ENCODE measurements at places on chromosomes 7 and 10.

DNA sequence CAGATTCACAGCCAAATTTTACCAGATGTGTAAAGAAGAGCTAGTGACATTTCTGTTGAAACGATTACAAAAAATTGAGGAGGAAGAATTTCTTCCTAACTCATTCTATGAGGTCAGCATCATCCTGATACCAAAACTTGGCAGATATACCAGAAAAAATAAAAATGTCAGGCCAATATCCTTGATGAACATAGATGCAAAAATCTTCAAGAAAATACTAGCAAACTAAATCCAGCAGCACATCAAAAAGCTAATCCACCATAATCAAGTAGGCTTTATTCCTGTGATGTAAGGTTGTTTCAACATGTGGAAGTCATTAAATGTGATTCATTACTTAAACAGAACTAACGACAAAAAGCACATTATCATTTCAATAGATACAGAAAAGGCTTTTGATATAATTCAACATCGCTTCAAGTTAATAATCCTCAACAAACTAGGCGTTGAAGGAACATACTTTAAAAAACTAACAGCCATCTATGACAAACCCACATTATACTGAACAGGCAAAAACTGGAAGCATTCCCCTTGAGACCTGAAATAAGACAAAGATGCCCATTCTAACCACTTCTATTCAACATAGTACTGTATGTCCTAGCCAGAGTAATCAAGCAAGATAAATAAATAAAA lies 807.7 kb upstream of the ZWINT start:
- no peak for DNase-seq

GRCh38 chr10:9858816-9859215 lies 1158.9 kb upstream of the CELF2 start:
- no peak for DNase-seq

- no peak for DNase-seq
Measured at GRCh38 chr10:130487566-130487965, 351.4 kb downstream of the GLRX3 start.

- DNase-seq = no peak
Measured at GRCh38 chr7:37684927-37685326, 1.4 kb downstream of the GPR141 start.

- DNase-seq = no peak
Measured at GRCh38 chr10:100303724-100304319, 17.3 kb upstream of the BLOC1S2 start.

GRCh38 chr7:70937424-70937823 lies 194.5 kb upstream of the GALNT17 start:
- DNase-seq = no peak

DNA sequence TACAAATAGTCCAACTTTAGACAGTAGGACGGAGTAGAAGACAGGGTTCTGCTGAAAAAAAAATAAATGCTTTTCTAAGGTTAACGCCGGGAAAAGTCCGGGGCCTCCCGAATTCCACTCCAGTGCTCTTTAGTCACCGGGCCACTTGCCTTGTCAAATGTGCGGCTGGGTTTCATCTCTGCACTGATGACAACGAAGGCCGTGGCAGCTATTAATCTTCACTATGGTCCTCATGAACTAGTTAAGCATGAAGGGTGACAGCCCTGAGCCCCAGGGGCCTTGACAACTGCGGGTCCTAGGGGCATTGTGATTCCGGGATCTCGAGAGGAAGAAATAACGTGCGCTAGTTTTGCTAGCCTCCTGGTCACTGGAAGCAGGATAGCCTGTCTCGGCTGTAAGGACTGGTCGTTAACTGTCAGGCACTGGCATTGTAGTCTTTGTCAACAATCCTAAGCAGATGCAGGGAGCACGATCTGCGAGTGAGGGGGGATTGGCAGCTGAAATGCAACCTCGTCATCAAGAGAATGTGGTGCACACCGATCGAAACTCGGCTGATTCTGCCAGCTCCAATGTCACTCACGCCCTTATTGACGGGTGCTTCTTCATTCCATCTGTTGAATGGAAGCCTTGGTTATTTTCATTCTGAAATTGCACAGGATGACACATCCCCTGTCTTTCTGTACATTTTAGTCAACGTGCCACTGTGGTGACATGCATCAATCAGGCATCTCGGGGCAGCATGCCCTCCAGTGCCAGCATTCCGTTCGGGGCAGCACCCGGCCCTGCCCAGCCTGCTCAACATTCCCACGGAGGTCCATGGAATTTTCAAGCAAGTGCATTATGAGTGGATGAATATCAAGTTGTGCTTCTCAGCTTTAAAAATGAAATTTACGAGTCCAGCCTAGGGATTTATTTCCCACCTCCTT lies 51.6 kb upstream of the MGMT start:
- DNase-seq = no peak

DNA sequence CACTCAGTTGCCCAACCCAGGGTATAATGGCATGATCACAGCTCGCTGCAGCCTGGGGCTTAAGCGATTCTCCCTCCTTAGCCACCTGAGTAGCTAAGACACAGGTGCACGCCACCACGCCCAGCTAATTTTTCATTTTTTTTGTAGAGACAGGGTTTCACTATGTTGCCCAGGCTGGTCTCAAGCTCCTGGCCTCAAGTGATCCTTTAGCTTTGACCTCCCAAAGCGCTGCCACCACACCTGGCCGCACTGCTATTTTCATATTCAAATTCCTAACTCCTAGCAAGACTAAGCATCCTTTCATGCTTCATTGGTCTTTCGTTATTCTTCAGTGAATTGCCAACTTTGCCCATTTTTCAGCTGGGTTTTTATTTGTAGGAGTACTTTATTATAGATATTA lies 30.4 kb upstream of the DAGLB start:
- DNase-seq = no peak

- DNase-seq = no peak
Measured at GRCh38 chr7:12719141-12719919, 31.9 kb downstream of the ARL4A start.

DNA sequence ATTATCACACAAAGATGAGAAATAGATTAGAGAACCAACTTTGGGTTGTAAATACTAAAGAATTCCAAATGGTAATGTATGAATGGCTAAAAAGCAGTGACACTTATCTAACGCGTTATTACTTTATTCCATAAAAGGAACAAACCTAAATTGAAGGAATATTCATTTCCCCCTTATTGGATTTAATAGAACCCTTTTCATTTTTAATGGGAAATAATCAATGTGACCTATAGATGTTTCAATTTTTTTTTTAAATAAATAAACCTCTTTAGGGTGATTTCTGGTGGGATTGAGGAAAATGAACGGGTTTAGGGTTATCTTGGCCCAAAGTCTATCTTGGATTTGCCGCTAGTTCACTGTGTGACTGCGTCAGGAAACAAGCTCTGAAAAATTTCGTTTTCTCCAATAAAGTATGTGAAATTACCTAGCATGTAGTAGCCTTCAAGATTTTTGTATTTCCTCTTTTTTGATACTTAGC lies 1.9 kb upstream of the ACBD5 start:
- no peak for DNase-seq

- no peak for DNase-seq
Measured at GRCh38 chr7:7434329-7434728, 101.3 kb downstream of the COL28A1 start.

- DNase-seq = no peak
Measured at GRCh38 chr7:84647797-84648757, 453.5 kb upstream of the SEMA3A start.

- no peak for DNase-seq
Measured at GRCh38 chr10:110494532-110494931, 3.2 kb upstream of the DUSP5 start.

- DNase-seq = no peak
Measured at GRCh38 chr7:36305648-36306047, 84.0 kb upstream of the ANLN start.

GRCh38 chr10:116733566-116733965 lies 8.8 kb downstream of the HSPA12A start:
- no peak for DNase-seq

- DNase-seq = no peak
Measured at GRCh38 chr10:1215862-1216573, 159.8 kb downstream of the WDR37 start.

DNA sequence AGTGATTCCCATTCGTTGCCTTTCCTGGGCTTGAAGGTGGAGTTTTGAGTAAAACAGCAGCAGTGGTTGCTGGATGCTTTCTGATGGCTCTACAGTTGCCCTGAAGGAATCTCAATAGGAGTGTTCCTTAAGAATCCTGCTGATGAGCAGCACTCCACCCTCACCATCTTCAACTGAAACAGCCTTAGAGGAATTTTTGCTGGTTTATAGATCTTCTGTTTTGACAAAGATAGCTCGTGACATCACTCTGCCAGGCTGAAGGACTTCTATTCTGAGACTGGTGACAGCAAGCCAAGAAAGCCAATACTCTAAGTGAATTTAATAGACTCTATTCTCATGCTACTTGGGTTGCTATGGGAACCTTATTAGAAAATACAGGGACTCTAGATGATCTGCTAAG lies 1014.7 kb downstream of the NRG3 start:
- DNase-seq = no peak

DNA sequence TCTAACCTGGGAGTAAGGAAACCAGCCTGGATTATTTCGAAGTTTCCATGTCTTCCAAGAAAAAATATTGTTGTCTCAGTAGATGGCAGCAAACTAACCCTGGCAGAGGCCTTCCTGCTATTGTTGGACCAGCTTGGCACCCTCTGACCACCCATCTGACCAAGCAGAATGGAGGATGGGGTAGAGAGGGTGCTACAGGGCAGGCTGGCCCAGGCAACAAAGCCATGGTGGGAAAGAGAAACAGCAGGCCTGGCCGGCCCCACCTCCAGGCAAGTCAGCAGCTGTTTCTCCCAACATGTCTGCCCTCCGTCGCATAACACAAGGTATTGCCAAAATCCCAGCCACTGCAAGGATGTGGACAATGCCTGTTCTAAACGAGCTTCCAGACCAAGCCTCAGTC lies 95.0 kb downstream of the FAM53B start:
- DNase-seq = no peak

- no peak for DNase-seq
Measured at GRCh38 chr10:49600046-49600445, 10.1 kb upstream of the SLC18A3 start.

DNA sequence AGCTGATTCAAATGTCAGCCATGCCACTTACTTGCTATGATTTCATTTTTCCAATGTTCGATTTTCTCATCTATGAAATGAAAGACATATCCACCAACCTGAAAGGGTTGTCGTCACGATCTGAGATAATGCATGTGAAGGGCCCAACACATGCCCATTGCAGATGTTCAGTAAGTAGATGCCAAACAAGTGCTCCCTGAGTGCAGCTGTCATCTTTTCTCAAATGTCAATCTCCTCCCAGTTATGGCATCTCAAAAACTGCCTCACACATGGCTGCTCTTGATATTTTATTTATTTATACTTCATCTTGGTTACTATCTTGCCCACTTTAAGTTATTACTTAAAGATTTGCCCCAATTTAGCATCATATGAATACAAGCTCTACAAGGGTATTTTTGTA lies 16.8 kb downstream of the CPEB3 start:
- DNase-seq = no peak

Data from stimulated activated CD4-positive, alpha-beta T cell treated with anti-CD3 and anti-CD28 coated beads, TNF-alpha, amount 100 ng/mL, for 48 hours (primary cell).